Activated CD4-positive, CD25-positive, alpha-beta regulatory T cell treated with anti-CD3 and anti-CD28 coated beads, Interleukin-2, amount 50 U/mL, for 24 hours (primary cell): ENCODE measurements at places on chromosomes 2 and 18.

DNA sequence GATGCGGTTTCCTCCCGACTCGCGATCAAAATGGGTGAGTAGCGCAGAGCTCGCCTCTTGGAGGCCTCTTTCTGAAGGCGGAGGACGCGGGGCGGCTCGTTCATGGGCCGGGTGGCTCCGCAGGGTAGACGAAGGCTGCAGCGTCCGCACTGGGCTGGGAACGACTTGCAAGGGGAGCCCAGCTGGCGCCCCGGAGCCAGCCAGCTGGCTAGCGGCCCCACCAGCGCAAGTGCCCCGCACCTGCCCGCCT is 328 bp upstream of the PASK start:
- no peak for ATAC-seq

GRCh38 chr2:158381205-158381604 is 75.3 kb downstream of the CCDC148 start:
- ATAC-seq: no peak

GRCh38 chr2:147224070-147224469 is 620.8 kb upstream of the ACVR2A start:
- no peak for ATAC-seq

- ATAC-seq: no peak
Observed at GRCh38 chr2:44975571-44976450, 33.4 kb downstream of the SIX2 start.

DNA sequence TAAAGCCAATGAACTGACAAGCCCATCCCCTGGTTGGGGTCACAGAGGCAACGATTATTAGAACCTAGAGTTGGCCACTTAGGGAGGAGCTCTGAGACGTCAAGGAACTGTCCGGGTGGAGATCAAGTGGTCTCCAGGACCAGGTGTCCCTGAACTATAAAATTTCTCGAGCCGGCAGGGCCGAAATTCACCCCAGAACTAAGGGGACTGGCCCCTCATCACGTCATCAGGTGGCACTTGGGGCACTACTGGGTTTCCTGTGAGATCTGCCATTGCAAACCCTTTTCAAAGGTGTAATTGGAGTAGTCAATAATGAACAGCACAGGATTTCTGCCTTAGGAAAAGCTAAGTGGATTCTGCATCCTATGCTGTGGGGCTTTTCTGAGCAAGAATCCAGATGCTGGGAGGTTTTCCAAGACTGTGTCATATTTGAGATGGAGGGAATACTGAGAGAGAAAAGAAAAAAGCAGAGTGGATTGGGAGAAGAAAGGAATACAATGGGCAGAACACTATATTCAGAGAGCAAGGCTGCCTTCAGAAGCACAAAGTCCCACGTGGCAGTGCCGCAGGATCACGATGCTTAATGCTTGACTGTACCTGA is 113.6 kb downstream of the ALPK2 start:
- no peak for ATAC-seq

DNA sequence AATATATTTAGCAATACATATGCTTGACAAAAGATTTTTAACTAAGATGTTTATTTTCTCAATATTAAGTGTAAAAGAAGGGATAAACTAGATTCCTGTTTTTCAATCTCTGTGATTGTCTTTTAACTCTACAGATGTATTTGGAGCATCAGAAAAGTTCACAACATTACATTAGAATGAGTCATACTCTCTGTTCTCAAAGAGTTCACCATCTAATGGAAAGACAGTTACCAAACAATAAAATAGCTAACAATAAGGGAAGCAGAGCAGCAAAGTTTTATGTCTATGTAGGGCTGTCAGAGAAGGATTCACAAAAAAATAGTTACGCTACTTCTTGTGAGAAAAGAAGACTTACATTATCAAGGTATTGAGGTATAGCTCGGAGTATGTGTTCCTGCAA is 109.2 kb upstream of the MAP2 start:
- no peak for ATAC-seq

GRCh38 chr18:25423267-25423666 is 71.3 kb upstream of the ZNF521 start:
- ATAC-seq: no peak

GRCh38 chr2:33583194-33583938 is 15.7 kb downstream of the FAM98A start:
- ATAC-seq: no peak

GRCh38 chr18:50697509-50697908 is 122.3 kb downstream of the MRO start:
- ATAC-seq: no peak

- ATAC-seq: no peak
Observed at GRCh38 chr2:88095022-88095421, 27.4 kb downstream of the SMYD1 start.
